SIG-M5 (cell line): ENCODE measurements at places on chromosomes 5 and 9.

- DNase-seq: no peak
Observed at GRCh38 chr5:177500685-177501522, 3.5 kb upstream of the PDLIM7 start.

GRCh38 chr9:29802454-29802853 lies 2229.2 kb upstream of the C9orf72 start:
- no peak for DNase-seq

- peak; percentile 98 for DNase-seq
Observed at GRCh38 chr5:119070578-119070827, 384 bp upstream of the DMXL1 start.

DNA sequence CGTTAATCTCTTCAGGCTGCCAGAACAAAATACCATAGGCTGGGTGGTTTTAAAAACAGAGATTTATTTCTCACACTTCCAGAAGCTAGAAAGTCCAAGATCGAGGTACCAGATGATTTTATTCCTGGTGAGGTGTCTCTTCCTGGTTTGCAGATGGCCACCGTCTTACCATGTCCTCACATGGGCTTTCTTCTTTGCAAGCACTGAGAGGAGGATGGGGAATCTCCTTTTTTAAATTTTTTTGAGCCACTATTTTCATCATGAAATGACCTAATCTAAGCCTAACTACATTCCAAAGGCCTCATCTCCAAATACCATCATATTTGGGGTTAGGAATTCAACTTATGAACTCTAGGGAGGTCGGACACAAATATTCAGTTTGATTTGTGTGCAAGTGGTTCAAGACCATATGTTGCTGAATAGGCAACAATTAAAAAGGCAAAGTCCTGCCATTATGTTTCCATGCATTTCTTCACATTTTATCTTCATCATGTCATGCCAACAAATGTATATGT lies 371.2 kb downstream of the CDH18 start:
- DNase-seq: no peak

DNA sequence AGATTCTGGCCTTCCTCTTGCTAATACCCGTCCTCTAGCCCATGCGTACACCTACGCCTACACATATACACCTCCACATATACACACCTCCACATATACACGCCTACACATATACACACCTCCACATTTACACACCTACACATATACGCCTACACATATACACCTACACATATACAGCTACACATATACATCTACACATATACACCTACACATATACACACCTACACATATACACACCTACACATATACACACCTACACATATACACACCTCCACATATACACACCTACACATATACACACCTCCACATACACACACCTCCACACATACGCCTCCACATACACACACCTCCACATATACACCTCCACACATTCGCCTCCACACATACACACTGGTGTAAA lies 27.2 kb downstream of the AK3 start:
- DNase-seq: no peak
